Right lobe of liver (tissue), 6 donors: ENCODE measurements at places on chromosomes 13 and 19.

DNA sequence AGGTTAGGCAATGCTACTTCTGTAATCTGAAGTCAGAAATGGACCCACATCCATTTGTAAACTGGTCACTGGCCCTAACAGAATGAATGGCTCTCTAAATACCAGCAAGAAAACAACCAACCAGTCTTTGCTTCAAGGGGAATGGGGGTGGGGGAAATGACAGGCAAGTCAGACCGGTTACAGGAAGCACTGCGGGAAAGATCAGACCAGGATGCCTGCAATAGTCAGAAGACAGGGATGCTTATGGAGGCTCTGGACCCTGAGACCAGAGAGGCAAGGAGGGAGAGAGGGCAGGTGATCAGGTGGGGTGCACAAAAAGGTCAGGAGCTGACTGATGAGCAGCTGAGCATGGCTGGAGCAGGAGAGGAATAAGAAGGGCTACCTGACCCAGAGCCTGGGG, 13.1 kb downstream of the MED26 start:
- H3K36me3 ChIP-seq: no peaks in the 10 kb centered on the region
- H3K27me3 ChIP-seq: no peaks in the 10 kb centered on the region
- no peak overlapping the region for H3K4me3 ChIP-seq
- peaks cover 14% of the 10 kb centered on the region for H3K4me1 ChIP-seq

DNA sequence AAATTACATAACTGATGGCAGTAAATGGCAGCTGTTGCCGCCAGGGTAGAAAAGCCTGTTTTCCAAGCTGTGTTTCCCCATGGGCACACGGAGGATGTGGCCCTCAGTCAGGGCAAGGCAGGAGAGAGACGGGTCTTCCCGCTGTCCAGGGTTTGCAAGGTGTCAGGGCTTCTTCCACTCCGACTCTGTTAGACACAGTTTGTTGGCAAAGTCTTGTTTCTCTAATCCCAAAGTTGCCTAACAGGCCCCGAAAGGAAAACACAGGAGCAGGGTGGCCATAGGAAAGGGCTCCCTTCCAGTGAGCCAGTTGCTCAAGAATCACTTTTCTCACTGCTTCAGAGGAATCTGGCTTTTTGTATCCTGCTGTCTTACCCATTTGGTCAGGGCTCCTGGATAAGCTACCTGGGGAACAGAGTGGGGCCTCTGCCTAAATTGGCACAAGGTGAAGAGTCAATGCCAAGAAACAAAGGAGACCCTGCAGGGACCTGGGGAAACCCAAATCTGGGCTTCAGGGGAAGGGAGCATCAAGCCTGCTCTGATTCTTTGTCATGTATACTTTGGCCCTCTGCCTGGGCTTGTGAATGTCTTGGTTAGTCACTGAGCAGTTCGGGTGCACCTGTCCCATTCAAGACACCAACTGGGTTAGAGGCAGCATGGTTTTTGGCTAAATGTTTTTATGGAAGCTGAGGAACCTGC, 29.0 kb upstream of the CXCL17 start:
- no peaks in the 10 kb centered on the region for H3K4me1 ChIP-seq
- H3K4me3 ChIP-seq: no peak overlapping the region
- no peaks in the 10 kb centered on the region for H3K36me3 ChIP-seq
- DNase-seq: no peak
- H3K27ac ChIP-seq: no peak overlapping the region

- no peak overlapping the region for H3K27ac ChIP-seq
- DNase-seq: no peak
- no peaks in the 10 kb centered on the region for H3K27me3 ChIP-seq
- no peak overlapping the region for H3K4me3 ChIP-seq
- H3K4me1 ChIP-seq: no peaks in the 10 kb centered on the region
Observed at GRCh38 chr19:33727331-33727998, 69.2 kb upstream of the KCTD15 start.

- no peak for DNase-seq
- no peak overlapping the region for H3K27ac ChIP-seq
- no peaks in the 10 kb centered on the region for H3K36me3 ChIP-seq
Observed at GRCh38 chr13:43229506-43229905, 206.1 kb downstream of the DNAJC15 start.

GRCh38 chr19:38303517-38304351, at the start of gene C19orf33:
Gene C19orf33 (plus strand): TSS chr19:38304251. CDS start chr19:38304262, 11 bp downstream.
- no peaks in the 10 kb centered on the region for H3K36me3 ChIP-seq
- H3K4me1 ChIP-seq: peaks cover 9% of the 10 kb centered on the region
- no peaks in the 10 kb centered on the region for H3K27me3 ChIP-seq
- no peak within 1 kb of the TSS for H3K4me3 ChIP-seq
- H3K27ac ChIP-seq: no peak within 1 kb of the TSS

DNA sequence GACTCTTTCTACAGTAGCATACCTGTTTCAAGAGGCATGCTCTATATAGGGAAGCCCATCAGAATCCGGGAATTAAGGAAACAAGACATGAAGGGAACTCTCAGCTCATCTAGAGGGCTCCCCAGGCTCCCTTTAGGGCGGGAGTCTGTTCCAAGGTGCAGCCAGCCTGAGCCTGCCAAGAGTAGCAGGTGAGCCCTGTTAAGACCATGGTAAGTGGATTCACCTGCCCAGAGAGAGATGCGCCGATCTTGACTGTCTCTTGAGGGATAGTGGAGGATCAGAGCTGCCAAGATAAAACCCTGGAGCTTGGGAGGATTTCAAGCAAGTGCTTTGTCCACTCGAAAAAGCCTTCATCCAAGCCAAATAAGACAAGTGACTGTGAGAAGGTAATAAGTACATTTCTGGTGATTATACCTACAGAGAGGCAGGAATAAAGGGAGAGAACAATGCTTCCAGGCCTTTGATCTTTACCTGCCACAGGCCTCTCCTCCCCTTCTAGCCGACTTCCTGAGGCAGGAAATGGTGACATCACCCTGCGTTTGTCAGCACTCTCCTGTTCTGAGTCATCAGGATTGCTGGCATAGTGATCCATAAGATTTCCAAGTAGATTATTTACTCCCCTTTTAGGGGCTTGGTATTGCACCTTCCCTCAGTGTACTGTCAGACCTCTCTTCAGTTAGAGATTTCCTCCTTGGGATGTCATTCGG, 31.5 kb downstream of the KLF5 start:
- no peaks in the 10 kb centered on the region for H3K27me3 ChIP-seq
- DNase-seq: no peak
- H3K4me1 ChIP-seq: no peaks in the 10 kb centered on the region
- no peaks in the 10 kb centered on the region for H3K36me3 ChIP-seq

DNA sequence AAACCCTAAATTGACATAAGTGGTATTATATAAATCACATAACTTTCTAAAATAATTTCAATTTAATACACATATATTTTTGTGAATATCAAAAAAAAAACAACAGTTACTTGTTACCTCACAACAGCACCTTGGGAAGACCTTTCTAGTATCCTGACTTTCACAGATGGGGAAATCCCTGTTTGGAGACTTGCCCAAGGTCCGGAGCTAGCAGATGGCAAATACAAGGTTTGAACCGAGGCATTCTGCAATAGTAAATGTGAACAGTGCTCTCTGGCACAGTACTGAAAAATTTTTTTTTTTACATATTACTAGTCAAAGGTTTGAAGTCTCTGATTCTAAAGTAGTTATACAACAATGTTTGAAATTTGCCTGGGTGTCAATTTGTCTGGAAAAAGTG, 104.5 kb downstream of the SUCLA2 start:
- H3K4me1 ChIP-seq: no peaks in the 10 kb centered on the region
- H3K36me3 ChIP-seq: no peaks in the 10 kb centered on the region
- no peak overlapping the region for H3K4me3 ChIP-seq
- no peak overlapping the region for H3K27ac ChIP-seq

GRCh38 chr13:41199526-41199925, 5.2 kb upstream of the KBTBD7 start:
- H3K4me1 ChIP-seq: no peaks in the 10 kb centered on the region
- no peaks in the 10 kb centered on the region for H3K36me3 ChIP-seq
- no peak for DNase-seq
- H3K27ac ChIP-seq: no peak overlapping the region
- no peaks in the 10 kb centered on the region for H3K27me3 ChIP-seq

- no peaks in the 10 kb centered on the region for H3K27me3 ChIP-seq
- H3K4me3 ChIP-seq: no peak overlapping the region
- H3K4me1 ChIP-seq: peaks cover 6% of the 10 kb centered on the region
Observed at GRCh38 chr13:48162217-48162616, 67.3 kb upstream of the MED4 start.

- H3K27ac ChIP-seq: no peak overlapping the region
- no peak overlapping the region for H3K4me3 ChIP-seq
- no peak for DNase-seq
- H3K4me1 ChIP-seq: no peaks in the 10 kb centered on the region
Observed at GRCh38 chr13:104694397-104694796, 1628.2 kb upstream of the SLC10A2 start.

- H3K4me1 ChIP-seq: no peaks in the 10 kb centered on the region
- no peak overlapping the region for H3K27ac ChIP-seq
- no peak for DNase-seq
- H3K36me3 ChIP-seq: no peaks in the 10 kb centered on the region
Observed at GRCh38 chr13:42333613-42334328, 61.8 kb downstream of the AKAP11 start.

DNA sequence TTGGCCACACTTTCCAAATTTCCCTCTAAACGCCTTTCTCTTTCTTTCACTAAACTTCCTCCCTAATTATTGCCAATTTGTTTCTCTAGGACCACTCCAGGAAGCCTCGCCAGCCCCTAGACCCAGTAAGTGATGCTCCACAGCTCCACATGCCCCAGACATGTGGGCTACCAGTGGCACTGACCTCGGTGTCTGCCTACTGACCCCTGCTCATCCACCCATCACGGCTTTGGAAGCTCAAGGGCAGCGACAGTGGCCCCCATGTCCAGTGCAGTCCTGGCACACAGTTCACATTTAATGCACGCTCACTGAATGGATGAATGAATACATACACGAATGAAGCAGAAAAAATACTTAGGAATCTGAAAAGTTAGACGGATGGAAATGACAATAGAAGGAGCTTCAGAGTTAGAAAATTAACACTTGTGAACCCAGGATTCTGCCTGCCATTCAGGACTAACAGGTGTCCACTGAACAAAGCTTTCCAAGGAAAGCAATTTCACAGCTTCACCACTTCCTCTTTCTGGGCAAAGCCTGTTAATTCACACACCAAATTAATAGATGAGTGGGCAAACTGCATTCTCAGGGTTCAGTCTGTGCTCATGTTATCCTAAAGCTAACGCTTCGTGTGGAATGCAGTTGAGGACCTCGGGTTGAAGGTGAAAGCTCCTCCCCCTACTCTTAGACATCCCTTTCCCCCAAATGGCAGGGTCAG, 50.9 kb downstream of the CCDC70 start:
- no peaks in the 10 kb centered on the region for H3K4me1 ChIP-seq
- H3K27me3 ChIP-seq: no peaks in the 10 kb centered on the region
- H3K4me3 ChIP-seq: no peak overlapping the region
- DNase-seq: no peak
- H3K27ac ChIP-seq: no peak overlapping the region

- no peak overlapping the region for H3K4me3 ChIP-seq
- H3K36me3 ChIP-seq: peaks cover 5% of the 10 kb centered on the region
- no peaks in the 10 kb centered on the region for H3K4me1 ChIP-seq
- H3K27ac ChIP-seq: no peak overlapping the region
Observed at GRCh38 chr19:2274931-2275535, 6.9 kb downstream of the PEAK3 start.

DNA sequence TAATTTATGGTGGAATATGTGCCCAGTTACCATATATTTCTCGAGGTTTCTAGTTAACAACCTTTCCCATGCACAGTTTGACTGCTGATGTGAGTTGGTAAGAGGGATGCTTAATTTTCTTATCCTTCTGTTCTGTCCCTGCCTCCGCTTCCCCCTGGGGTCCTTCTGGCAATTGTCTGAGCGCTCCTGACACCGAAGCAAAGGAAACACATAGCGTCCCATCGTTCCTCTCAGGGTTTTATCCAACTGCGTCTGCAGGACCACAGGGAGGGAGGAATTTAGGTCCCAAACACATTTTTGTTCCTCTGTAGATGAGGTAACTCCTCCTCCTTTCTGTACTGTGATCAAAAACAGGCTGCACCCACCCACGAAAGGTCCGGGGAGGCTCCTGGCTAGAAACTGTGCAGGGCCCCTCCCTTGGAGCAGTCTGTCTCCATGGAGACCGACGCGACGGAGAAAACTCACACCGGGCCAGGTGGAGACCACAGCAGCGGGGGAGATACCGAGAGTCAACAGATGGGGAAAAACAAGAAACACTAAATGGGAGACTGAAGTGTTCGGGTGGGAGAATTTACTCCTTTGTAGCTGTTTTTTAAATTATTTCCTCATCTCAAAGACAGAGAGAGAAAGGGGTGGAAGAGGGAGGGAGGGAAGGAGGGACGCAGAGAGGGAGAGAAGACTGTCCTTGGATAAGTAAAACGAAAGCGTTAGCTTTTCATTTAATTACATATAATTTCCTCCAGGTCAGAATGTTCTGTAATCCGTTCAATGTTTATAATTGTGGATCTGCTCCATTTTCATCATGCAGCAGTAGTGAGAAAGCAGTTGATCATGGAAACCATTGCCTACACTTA, 191.8 kb upstream of the NBEA start:
- no peak overlapping the region for H3K4me3 ChIP-seq
- H3K27me3 ChIP-seq: no peaks in the 10 kb centered on the region
- no peaks in the 10 kb centered on the region for H3K4me1 ChIP-seq
- H3K27ac ChIP-seq: no peak overlapping the region

GRCh38 chr19:29173896-29174295, 39.1 kb downstream of the UQCRFS1 start:
- H3K4me3 ChIP-seq: no peak overlapping the region
- H3K27me3 ChIP-seq: no peaks in the 10 kb centered on the region
- no peak for DNase-seq
- no peak overlapping the region for H3K27ac ChIP-seq
- H3K4me1 ChIP-seq: no peaks in the 10 kb centered on the region
- no peaks in the 10 kb centered on the region for H3K36me3 ChIP-seq
